Smooth muscle cell of the pulmonary artery (primary cell): ENCODE measurements at places on chromosomes 13 and 19. TPM values are rescaled to one million over a fixed set of nuclear protein-coding genes. Genes with fewer than 3 reads are reported as not detected.

ZNF490 gene
- total RNA-seq, result 7.3 and 9.6 TPM in 2 replicates

MRPS31 gene
- 8.6 and 10.0 TPM in 2 replicates for total RNA-seq

FCAR gene
- not detected in 2 replicates for total RNA-seq

ZNF610 gene
- 3.5 and 4.8 TPM in 2 replicates for total RNA-seq

MADCAM1 gene
- total RNA-seq, result 0.13 and 0.20 TPM in 2 replicates

ATP8B3 gene
- 1.8 TPM in 2 replicates for total RNA-seq

LACC1 gene
- total RNA-seq, result 18.7 and 53.2 TPM in 2 replicates

ERICH4 gene
- total RNA-seq, result not detected in 2 replicates

METTL21C gene
- not detected in 2 replicates for total RNA-seq

ALKBH6 gene
- 12.6 and 18.2 TPM in 2 replicates for total RNA-seq

ZNF665 gene
- 3.3 and 5.7 TPM in 2 replicates for total RNA-seq

LATS2 gene
- 15.7 and 16.6 TPM in 2 replicates for total RNA-seq

CD33 gene
- not detected in 2 replicates for total RNA-seq

ZNF30 gene
- total RNA-seq, result 1.8 and 2.8 TPM in 2 replicates

TMEM161A gene
- total RNA-seq, result 30.9 and 38.5 TPM in 2 replicates

ISOC2 gene
- 36.7 and 40.1 TPM in 2 replicates for total RNA-seq

ATP8A2 gene
- total RNA-seq, result under 0.01 and 0.03 TPM in 2 replicates

DNAJC15 gene
- total RNA-seq, result 13.6 and 16.5 TPM in 2 replicates

IFNL2 gene
- not detected in 2 replicates for total RNA-seq

ZNF723 gene
- not detected in 2 replicates for total RNA-seq

TNFRSF19 gene
- 3.0 and 8.0 TPM in 2 replicates for total RNA-seq

LHB gene
- not detected in 2 replicates for total RNA-seq

EDNRB gene
- 0.17 and 9.6 TPM in 2 replicates for total RNA-seq

ATP4A gene
- not detected in 2 replicates for total RNA-seq

CEACAM1 gene
- not detected in 2 replicates for total RNA-seq

PRR19 gene
- total RNA-seq, result 0.20 and 0.23 TPM in 2 replicates

PSG1 gene
- total RNA-seq, result 1.7 TPM in 1 of 2 replicates, not detected in the other

FPR3 gene
- 0.07 and 0.17 TPM in 2 replicates for total RNA-seq

ATP1A3 gene
- 0.13 TPM in 1 of 2 replicates, not detected in the other for total RNA-seq

ZSCAN4 gene
- 0.07 TPM in 1 of 2 replicates, not detected in the other for total RNA-seq

MYH14 gene
- total RNA-seq, result 0.03 and 0.13 TPM in 2 replicates
